ENCODE measurements at places on chromosomes 12 and 14.

- no peaks in the 10 kb centered on the region for H3K36me3 ChIP-seq
- DNase-seq = no peak
- no peaks in the 10 kb centered on the region for H3K27me3 ChIP-seq
- no peak overlapping the region for H3K4me3 ChIP-seq
- no peak overlapping the region for H3K27ac ChIP-seq
- H3K4me1 ChIP-seq = peaks cover 59% of the 10 kb centered on the region
Measured at GRCh38 chr12:49543221-49543913, 4.5 kb downstream of the KCNH3 start.

DNA sequence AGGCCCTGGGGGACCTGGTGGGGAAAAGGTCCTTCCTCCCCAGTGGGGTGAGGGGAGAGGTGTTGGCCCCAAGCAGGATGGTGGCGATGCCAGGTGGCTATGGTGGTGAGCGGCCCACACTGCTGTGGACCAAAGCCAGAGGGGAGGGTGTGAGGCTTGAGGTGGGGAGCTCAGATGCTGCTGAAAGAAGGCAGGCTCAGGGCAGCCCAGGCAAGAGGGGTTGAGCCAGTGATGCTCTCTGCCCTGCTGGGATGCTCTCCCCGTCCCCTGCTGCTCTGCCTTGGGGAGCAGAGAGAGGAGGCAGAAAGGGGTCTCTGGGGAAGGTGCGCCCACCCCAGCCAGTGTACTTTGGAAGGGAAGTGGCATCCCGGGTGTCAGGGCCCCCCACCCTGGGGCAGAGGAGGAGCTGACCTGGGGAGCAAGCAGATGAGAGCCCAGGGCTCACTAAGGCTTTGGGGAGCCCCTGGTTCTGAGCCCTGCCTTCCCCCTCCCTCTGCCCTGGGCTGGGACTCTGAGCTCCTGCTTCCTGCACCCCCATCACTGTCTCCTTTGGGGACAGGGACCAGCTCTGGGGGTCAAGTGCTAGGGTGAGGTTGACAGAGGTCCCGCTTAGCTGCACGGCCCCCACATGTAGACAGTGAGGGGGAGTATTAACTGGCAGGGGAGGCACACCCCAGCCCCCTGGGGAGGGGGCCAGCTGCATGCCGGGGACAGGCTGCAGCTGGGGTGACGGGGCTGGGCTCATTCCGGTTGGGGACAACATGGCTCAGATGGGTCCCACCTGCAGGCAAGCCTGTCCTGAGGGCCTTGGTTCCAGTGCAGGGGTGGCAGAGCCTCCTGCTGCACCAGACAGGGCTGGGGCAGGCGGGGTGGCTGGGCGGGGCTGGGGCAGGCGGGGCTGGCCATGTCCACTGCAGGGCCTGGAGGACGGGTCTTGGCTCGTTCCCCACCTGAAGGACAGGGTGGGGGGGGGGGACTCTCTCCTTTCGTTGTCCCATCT lies 124.4 kb downstream of the KIF26A start:
- no peak for DNase-seq
- H3K4me1 ChIP-seq = peaks cover 6% of the 10 kb centered on the region

- H3K27ac ChIP-seq = no peak overlapping the region
- H3K4me1 ChIP-seq = no peaks in the 10 kb centered on the region
- no peak for DNase-seq
- H3K4me3 ChIP-seq = no peak overlapping the region
- no peaks in the 10 kb centered on the region for H3K36me3 ChIP-seq
Measured at GRCh38 chr12:88720785-88721650, 140.7 kb upstream of the KITLG start.

DNA sequence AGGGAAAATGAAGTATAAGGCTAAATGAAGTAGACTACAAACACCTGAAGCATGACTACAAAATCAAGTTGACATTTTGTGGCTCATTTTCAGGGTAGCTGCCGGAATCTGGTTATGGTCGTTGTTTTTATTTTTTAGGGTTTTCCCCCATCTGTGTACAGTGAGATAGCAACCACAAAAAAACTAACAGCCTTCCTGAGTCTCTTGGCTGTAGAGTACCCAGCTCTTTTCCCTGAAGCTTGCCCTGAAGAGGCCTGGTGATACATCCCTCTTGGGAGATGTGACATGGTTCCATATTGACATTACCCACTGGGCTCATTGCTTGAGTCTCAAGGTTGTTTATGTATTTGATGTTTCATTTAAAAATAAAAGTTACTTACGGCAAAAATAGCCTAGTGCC lies 424.0 kb downstream of the ZFP36L1 start:
- H3K4me3 ChIP-seq = peak overlapping the region; percentile 66
- H3K27me3 ChIP-seq = no peaks in the 10 kb centered on the region
- DNase-seq = peak; percentile 37
- peak overlapping the region; percentile 87 for H3K27ac ChIP-seq
- H3K36me3 ChIP-seq = no peaks in the 10 kb centered on the region

DNA sequence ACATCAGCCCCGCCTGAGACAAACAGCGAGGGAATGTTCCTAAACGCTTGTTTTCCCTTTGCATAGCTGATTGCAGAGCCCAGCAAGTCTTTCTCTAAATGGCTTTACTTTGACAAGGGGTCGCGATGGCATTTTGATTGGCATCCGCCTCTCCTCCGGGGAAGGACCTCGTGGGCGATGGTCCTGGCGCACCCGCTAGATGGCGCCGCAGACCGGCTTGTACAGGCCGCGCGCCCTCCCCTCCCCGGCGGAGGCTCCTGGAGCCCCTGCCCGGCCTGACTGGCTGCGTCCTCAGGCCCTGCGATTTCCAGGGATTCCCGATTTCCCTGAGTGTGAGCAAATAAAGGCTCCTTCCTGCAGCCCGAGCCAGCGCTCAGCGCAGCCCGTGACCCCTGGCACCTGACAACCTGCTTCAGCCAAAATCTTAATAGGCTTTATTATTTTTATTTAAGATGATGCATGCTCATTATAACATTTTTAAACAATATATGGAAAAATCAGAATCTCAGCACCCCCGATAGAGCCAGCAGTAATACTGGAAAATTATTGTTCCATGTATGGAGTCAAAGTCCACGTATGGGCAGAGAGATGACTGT lies 468.3 kb downstream of the AACS start:
- H3K36me3 ChIP-seq = no peaks in the 10 kb centered on the region
- no peak for DNase-seq
- H3K27ac ChIP-seq = no peak overlapping the region

DNA sequence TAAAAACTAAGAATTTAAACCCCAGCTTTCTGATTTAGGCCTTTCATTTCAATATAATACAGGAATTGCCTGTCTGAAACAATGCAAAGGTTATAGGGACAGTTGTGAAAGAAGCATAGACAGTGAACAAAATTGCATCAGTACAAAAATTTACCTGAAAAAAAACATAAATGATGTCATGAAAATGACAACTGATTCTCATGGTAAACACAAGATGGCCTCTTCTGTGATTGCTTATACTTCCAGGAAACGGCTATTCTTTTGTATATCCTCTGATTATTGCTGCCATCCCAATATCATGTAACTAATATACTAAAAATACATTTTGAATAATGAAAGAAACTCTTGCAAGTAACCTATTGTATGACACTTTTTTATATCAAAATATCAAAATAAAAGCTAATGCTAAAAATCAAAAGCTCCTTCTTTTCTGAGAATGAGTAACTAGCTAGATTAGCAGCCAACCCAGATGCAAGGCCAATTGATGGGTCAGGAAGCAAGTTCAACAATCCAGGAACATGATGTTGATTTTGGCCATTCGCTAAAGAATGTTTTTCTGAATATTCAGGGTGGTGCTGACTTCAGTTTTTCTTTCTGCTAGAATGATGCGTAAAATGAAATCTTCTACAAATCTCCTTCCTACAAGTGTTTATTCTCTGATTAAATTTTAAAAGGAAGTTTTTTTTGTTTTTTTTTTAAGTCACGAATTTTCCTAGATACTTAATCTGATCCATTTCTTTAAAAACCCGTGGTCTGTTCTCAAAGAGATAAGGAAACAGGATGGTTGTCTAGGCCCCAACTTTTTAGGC lies 83.6 kb downstream of the ALX1 start:
- no peaks in the 10 kb centered on the region for H3K27me3 ChIP-seq
- no peak overlapping the region for H3K27ac ChIP-seq
- no peaks in the 10 kb centered on the region for H3K4me1 ChIP-seq
- no peak overlapping the region for H3K4me3 ChIP-seq
- no peak for DNase-seq

DNA sequence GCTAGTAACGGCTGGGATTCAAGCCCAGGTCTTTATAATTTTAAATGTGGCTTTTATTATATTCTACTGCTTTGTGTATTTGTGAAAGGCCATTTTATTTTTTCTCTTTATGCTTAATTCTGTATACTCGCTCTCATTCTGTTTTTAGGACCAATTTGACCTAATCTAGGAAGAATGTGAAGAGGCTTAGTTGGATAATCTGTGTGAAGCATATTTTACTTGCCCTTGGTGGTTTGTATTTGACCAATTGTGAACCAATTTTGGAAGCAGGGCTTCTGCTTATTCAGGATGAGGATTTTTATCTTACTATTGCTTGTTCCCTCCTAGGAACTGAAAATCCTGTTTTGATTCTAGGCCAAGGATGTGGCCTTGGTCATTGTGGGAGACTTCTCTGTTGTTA lies 113.1 kb downstream of the TTC6 start:
- DNase-seq = no peak
- no peaks in the 10 kb centered on the region for H3K36me3 ChIP-seq
- H3K4me3 ChIP-seq = no peak overlapping the region
- no peak overlapping the region for H3K27ac ChIP-seq

DNA sequence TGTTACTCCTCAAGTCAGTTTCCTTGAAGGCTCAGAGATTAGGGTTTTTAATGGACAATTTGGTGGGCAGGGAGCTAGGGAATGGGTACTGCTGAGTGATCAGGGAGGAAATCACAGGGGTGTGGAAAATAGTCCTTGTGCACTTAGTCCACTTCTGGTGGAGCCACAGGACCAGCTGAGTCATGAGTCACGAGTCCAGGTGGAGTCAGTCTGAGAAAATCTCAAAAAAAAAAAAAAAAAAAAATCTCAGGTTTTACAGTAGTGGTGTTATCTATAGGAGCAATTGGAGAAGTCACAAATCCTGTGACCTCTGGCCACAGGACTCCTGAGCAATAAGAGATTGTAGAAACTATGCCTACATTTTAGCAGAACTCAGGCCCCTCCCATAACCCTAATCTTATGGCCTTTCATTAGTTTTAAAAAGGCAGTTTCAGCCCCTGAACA lies 28.2 kb upstream of the AMN1 start:
- H3K4me1 ChIP-seq = peaks cover 29% of the 10 kb centered on the region
- no peaks in the 10 kb centered on the region for H3K36me3 ChIP-seq
- no peaks in the 10 kb centered on the region for H3K27me3 ChIP-seq

GRCh38 chr14:34692348-34692747 lies 22.0 kb downstream of the CFL2 start:
- no peak for DNase-seq
- peak overlapping the region; percentile 59 for H3K4me3 ChIP-seq
- H3K4me1 ChIP-seq = peaks cover 11% of the 10 kb centered on the region

DNA sequence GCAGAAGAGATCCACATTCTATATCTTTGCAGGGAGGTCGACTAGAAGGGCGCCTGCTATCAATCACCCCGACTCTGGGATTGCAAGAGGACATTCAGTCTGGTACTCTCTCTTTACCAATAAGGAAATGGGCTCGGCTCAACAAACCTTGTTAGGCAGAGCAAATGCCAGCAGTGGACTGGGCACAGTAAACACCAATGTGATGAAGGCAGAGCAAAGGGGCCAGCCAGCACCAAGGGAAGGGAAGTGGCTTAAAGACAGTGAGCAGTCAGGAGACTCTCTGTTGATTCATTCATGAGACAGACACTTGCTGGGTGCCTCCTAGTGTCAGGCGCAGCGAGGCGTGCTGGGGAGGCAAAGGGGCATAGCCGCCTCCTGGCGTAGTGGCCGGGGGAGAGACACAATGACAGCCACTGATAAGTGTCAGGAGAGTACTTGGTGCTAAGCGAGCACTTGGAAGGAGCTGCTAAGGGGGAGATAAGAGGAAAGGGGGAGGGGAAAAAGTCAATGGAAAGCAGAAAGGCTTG lies 34.1 kb downstream of the TMCC3 start:
- no peaks in the 10 kb centered on the region for H3K27me3 ChIP-seq
- peaks cover 8% of the 10 kb centered on the region for H3K4me1 ChIP-seq
- no peak overlapping the region for H3K27ac ChIP-seq
- H3K4me3 ChIP-seq = no peak overlapping the region
- H3K36me3 ChIP-seq = no peaks in the 10 kb centered on the region

- peaks cover 23% of the 10 kb centered on the region for H3K4me1 ChIP-seq
- no peaks in the 10 kb centered on the region for H3K27me3 ChIP-seq
- no peak for DNase-seq
- H3K4me3 ChIP-seq = peak overlapping the region; percentile 22
- peaks cover 5% of the 10 kb centered on the region for H3K36me3 ChIP-seq
Measured at GRCh38 chr14:69154779-69155178, 1.9 kb upstream of the DCAF5 start.

- H3K4me3 ChIP-seq = no peak overlapping the region
- no peaks in the 10 kb centered on the region for H3K27me3 ChIP-seq
- no peaks in the 10 kb centered on the region for H3K36me3 ChIP-seq
Measured at GRCh38 chr14:40903709-40904108, 703.0 kb upstream of the LRFN5 start.

GRCh38 chr14:102565331-102565887 lies 27.0 kb upstream of the RCOR1 start:
- no peak overlapping the region for H3K4me3 ChIP-seq
- no peaks in the 10 kb centered on the region for H3K36me3 ChIP-seq
- H3K27ac ChIP-seq = no peak overlapping the region
- no peak for DNase-seq
- peaks cover 17% of the 10 kb centered on the region for H3K4me1 ChIP-seq

GRCh38 chr14:22194664-22195063 lies 394.4 kb downstream of the DAD1 start:
- no peak overlapping the region for H3K4me3 ChIP-seq
- no peak for DNase-seq
- H3K27me3 ChIP-seq = no peaks in the 10 kb centered on the region
- H3K4me1 ChIP-seq = no peaks in the 10 kb centered on the region
- no peak overlapping the region for H3K27ac ChIP-seq
- no peaks in the 10 kb centered on the region for H3K36me3 ChIP-seq

GRCh38 chr14:31075144-31075543 lies 49.0 kb upstream of the STRN3 start:
- peaks cover 10% of the 10 kb centered on the region for H3K36me3 ChIP-seq
- H3K27me3 ChIP-seq = no peaks in the 10 kb centered on the region
- DNase-seq = no peak
- no peak overlapping the region for H3K27ac ChIP-seq
- no peaks in the 10 kb centered on the region for H3K4me1 ChIP-seq

- DNase-seq = no peak
- H3K27ac ChIP-seq = peak overlapping the region; percentile 5
- H3K4me3 ChIP-seq = no peak overlapping the region
- H3K27me3 ChIP-seq = no peaks in the 10 kb centered on the region
- peaks cover 63% of the 10 kb centered on the region for H3K36me3 ChIP-seq
Measured at GRCh38 chr12:62331306-62331705, 71.1 kb downstream of the USP15 start.

GRCh38 chr12:26954027-26954426 lies 15.8 kb downstream of the FGFR1OP2 start:
- peaks cover 50% of the 10 kb centered on the region for H3K4me1 ChIP-seq
- H3K36me3 ChIP-seq = peaks cover 10% of the 10 kb centered on the region
- H3K4me3 ChIP-seq = no peak overlapping the region
- no peak overlapping the region for H3K27ac ChIP-seq
- H3K27me3 ChIP-seq = no peaks in the 10 kb centered on the region

GRCh38 chr14:21680072-21680471 lies 6.5 kb upstream of the OR4E1 start:
- H3K27me3 ChIP-seq = peaks cover 18% of the 10 kb centered on the region
- H3K4me3 ChIP-seq = no peak overlapping the region
- no peak for DNase-seq
- peaks cover 6% of the 10 kb centered on the region for H3K36me3 ChIP-seq
- H3K4me1 ChIP-seq = no peaks in the 10 kb centered on the region

Data from naive thymus-derived CD8-positive, alpha-beta T cell (primary cell).